ENCODE measurements at places on chromosomes 11 and 22.
A peak's percentile ranks its signal among the peaks of the same experiment; 100 is the strongest.

- no peak for DNase-seq
These were observed 535.1 kb upstream of the CHORDC1 start for GRCh38 chr11:90757849-90758494.

- no peak for DNase-seq
These were observed 80.7 kb downstream of the PKNOX2 start for GRCh38 chr11:125245299-125245698.

DNA sequence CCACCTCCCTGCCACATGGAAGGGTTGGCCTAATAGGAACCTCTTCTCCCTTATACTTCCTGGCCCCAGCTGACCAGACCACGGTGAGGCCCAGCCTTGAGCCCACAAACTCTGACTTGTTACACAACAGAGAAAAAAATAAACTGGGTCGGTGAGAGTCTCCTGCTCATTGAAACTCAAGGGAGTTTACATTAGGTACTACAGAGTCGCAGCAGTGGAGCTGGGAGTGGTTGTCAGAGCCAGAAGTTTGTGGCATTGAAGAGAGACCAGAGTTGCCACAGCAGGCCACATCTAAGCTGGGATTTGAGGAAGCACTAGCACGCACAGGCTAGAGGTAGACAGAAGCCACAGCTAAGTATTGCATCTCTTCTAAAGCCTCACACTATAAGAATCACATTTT is 296.2 kb downstream of the DDX10 start:
- no peak for DNase-seq

- no peak for DNase-seq
These were observed 454.7 kb downstream of the INSC start for GRCh38 chr11:15569305-15570025.

DNA sequence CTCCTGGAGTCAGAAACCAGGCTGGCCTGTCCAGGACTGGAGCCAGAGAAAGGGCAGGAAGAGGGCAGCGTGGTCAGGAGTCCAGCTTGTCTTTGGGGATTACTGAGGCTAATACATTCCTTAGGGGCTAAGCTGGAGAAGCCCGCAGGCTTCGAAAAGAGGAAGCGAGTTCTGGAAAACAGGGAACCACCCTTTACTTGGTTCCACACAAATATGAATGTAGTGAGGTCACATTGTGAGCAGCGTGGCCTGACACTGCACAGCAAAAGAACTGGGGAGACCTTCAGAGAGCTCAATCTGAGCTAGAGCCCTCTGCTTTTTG is 132.3 kb downstream of the CEP164 start:
- DNase-seq = no peak

- no peak for DNase-seq
These were observed at the start of gene KRTAP5-3 for GRCh38 chr11:1608363-1608762. KRTAP5-3 (minus strand) TSS chr11:1608463; CDS start chr11:1608385, 78 bp downstream.

GRCh38 chr11:121112498-121113455 is 11.7 kb downstream of the TECTA start:
- no peak for DNase-seq

DNA sequence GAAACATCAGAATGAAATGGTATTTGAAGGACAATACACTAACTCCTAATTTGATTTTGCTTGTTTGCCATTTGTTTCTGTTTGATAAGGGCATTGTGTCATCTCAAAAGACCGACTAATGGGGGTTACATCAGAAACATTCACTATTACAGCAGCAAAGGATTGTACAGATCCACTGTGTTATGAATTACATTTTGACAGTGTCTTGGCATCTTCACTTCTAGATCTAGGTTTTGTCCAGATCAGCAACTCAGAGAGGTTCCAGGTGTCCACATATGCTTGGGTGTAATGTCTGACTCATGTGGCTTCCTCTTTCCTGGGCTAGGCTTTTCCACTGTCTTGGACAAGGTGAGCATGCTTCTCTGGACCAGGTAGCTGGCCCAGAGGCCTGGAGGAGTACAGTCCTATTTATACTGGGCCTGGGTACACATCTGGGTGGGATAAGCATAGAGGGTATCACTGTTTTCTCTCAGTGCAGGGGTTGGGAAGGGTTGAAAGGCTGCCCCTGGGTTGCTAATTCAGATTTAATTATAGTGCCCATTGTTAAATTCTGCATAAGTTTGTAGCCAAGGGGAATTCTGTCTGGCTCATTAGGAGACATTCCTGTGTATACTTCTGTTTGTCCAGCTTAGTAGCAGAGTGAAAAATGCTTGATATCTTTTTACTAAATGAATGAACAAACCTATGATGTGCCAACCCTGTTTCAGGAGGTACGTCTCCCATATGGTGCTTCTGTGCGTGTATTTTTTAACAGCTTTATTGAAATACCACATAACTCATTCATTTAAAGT is 23.8 kb downstream of the DDI1 start:
- DNase-seq = no peak

- no peak for DNase-seq
These were observed 97.9 kb upstream of the CTSC start for GRCh38 chr11:88435415-88435814.

GRCh38 chr11:121140369-121140768 is 39.3 kb downstream of the TECTA start:
- no peak for DNase-seq

GRCh38 chr11:27616711-27617110 is 83.5 kb downstream of the BDNF start:
- DNase-seq = no peak

- peak; percentile 32 for DNase-seq
These were observed 34.2 kb downstream of the PHF21B start for GRCh38 chr22:44975427-44976262.

GRCh38 chr22:26444777-26445176 is 15.7 kb downstream of the ASPHD2 start:
- no peak for DNase-seq

DNA sequence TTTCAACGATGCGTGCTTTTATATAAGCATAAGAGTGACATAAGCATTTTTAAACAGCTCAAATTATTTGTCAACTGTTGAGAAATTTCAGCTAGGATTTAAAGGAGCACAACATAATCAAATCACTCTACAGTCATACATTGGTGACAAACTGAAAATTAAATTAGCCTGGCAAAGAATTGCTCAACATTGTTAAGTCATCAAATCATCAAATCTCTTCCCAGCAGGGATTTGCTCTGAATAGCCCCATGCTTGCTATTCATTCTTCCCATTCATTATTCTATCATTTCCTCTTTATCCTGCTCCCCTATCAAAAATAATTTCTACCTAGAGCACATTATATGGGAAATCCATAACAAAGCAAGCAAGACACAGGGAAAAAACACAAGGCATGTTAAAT is 198.7 kb upstream of the LUZP2 start:
- DNase-seq = no peak

- DNase-seq = no peak
These were observed 6.4 kb upstream of the EHF start for GRCh38 chr11:34614344-34615104.

DNA sequence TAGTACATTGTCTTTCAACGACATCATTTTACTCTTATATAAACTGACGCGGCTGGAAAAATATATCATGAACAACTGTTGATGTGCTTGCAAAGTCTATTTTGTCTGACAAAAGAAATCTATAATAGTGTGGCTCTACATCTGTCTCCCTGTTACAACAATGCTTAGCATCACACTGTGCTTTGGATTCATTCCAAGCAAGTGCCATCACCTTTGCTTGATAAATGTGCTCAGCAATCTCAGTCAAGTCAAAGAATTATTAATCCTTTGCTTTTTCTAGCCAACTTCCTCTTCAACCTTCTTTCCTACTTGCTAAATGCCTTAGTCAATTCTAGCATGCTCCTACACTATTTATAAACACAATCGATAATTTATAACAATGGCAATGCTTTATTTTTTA is 140.5 kb downstream of the FCHSD2 start:
- DNase-seq = no peak

GRCh38 chr11:60145677-60146076 is 37.2 kb downstream of the MS4A6A start:
- DNase-seq = no peak

DNA sequence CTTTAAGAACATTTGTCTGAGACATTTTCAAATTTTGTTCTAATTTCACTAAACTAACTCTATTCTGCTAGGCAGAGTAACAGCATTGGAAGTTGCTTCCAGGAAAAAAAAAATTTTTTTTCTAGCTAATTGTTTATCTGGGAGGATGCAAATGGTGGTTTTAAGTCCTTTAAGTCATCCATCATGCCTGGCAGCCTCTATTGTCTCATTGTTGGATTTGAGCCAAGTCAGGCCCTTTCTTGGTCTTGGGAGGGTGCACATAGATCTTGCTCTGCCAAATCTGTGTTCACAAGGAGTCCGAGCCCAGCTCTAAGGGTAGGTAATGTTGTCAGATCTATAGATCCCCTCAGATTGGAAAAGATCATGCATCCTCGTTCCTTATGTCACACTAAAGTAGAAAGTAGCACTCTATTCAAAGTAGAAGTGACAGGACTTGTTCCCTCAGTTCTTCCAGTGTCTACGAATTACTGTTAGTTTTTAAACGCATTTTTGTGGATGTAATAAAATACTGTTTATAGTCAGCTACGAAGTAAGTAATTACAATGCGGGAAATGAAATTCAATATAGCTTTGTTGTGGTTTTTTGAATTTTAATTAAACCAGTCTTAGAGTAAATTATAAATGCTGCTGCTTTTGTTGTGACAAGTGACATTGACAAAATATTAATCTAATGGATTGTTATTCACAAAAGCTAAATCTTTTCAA is 166.0 kb upstream of the RASSF10 start:
- DNase-seq = no peak

All from activated CD8-positive, alpha-beta memory T cell treated with anti-CD3 and anti-CD28 coated beads, Interleukin-2, amount 50 U/mL, for 4 hours (primary cell).